AG08396 (cell line): ENCODE measurements at places on chromosomes 3 and 15.

DNA sequence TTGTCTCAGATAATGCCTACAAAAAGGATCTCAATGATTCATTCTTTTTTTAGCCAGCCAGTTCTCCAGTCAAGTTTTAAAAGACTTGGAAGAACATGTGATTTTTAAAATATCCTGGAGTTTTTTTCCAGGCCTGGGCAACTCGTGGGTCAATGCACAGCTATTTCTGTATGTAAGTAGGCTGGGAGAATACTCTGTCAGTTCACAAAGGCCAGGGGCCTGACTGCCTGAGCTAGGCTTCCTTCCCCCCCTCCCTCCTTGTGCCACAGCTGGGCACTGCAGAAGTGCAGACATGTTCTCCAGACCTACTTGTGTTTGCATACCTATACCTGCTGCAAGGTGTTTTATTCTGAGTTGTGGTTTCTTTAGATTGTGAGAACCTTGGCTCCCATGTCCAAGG is 43.7 kb downstream of the CTDSPL start:
- no peak for DNase-seq

GRCh38 chr15:63156086-63156710 is 1.1 kb downstream of the RPS27L start:
- no peak for DNase-seq

GRCh38 chr3:24713516-24713915 is 218.9 kb upstream of the THRB start:
- DNase-seq: no peak

DNA sequence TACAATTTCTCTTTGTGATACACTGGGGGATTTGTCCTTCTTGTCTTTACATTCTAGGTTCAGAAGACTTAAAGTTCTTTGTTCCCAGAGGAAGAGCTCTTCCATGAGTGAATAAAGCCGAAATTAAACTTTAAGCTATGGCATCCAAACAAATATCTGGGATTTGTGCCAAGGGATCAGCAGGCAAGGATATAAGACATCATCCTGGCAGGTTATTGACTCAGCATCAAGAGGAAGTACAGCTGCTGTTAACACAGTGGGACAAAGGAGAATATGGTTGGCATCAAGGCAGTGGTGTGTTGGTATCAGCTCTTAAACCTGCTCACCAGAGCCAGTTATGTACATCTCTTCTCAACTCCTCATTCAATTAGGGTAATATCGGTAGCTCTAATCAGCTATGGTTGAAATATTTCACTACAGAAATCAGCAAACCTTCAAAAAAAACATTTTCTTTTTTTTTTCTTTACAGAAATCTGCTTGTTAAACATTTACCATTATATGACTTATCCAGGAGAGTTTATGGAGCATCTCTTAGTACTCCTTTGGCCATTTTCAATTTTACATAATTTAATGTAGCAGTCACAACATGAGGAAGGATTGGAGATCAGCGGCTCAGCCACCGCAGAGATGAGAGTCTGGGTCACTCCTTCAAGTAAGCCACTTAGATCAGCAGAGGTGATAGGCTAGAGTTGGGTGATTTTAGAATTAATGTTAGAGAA is 1198.6 kb upstream of the EPHA6 start:
- no peak for DNase-seq

GRCh38 chr15:57356178-57356577 is 20.1 kb upstream of the CGNL1 start:
- DNase-seq: no peak

DNA sequence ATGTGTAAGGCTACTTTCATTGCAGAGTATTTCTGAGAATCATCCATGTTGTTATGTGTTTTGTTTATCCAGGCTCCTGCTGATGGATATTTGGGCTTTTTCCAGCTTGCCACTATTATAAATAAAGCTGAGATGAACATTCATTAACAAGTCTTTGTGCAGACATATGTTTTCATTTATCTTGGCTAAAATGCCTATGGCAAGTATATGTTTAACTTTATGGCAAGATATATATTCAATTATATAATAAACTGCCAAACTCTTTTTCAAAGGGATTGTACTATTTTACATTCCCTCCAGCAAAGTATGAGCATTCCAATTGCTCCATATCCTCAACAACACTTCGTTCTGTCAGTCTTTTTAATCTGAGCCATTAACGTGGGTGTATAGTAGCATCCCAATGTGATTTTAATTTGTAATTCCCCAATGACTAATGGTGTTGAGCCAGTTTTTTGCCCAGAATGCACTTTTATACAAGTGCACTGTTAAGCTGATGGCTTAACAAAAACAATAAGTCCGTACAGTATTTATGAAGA is 452.4 kb downstream of the SHQ1 start:
- DNase-seq: no peak

DNA sequence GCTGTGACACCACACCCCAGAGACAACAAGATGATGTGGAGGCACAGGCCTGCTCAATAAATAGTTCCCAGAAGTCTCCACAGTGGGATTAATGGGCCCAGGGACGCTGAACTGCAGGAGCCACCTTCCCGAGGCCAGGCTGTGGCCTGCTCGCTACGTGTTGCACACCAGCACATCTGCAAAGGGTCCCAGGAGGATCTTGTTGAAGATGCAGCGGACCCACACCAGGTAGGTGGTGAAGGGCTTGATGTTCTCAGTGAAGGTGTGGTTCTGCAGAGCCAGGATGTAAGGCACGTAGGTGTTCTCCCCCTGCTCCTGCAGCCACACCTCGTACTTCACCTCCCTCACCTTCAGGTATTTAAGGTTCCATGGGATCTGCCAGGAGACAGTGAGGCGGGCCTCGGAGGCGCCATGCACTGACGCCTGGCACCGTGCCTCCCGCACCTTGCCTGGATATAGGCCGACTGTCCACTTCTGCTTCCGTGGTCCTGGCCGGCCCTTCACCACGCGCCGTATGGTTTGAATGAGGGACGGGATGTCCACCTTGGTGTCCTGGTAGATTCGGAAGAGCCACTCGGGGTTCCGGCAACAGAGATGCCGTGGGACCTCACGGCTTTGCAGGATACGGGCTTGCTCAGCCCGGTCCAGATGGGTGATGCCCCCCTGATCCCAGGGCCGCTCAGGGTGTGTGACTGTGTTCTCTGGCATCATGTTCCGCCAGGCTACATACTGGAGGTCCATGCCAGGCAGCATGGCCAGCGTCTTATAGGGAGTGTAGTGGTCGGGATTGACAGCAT is 26.1 kb downstream of the POMGNT2 start:
- DNase-seq: no peak

DNA sequence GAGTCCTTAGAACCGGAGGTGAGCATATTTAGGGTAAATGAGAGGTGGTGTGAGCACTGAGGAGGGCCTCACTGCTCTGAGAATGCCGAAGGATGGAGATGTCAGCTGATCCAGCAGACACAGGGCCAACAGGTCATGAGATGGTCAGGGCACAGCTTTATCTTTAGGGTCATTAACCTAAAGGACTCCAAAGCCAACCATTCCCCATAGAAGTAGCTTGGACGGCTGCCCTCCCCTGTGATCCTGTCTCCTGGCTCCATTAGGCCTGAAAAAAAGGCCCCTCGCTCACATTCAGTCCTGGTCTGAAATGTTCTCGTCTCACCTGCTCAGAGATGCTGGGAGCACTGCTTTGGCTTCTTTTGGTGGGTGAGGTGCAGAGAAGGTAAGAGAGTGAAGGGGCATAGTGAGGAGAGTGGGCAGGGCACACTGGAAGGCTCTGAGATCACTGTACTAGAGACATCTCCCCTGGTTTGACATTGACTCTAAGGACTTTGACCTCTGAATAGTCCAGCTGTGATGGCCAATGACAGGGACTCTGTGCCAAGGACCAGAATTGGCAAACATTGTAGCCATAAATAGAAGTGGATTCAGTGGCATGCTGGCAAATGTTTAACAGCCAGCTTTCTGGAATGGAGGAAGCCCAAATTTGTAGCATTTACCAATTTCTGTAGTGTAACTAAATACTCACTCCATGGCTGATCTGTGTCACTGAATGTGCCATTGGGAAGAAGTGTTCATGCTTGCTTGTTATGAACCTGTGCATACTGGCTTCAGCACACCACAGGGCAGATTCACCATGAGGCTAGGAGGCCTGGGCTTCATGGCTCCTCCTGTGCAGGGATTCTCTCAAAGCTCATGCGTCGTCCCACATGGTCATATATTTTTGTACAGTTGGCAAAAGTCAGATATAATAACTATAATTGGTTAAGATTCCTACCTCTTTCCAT is 76.2 kb upstream of the MRPS22 start:
- no peak for DNase-seq

DNA sequence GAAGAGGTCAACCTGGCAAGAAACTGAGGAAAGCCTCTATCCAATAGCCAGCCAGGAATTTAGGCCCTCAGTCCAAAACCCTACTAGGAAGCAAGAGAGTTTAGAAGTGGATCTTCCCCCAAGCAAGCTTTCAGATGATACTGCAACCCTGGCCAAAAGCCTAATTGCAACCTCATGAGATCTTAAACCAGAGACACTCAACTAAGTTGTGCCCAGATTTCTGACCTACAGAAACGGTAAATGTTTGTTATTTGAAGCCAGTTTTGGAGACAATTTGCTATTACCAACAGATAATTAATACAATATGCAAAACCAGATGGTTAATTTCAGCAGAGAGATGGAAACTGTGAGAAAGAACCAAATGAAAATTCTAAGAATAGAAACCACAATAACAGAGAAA is 21.7 kb upstream of the SUSD5 start:
- DNase-seq: no peak

DNA sequence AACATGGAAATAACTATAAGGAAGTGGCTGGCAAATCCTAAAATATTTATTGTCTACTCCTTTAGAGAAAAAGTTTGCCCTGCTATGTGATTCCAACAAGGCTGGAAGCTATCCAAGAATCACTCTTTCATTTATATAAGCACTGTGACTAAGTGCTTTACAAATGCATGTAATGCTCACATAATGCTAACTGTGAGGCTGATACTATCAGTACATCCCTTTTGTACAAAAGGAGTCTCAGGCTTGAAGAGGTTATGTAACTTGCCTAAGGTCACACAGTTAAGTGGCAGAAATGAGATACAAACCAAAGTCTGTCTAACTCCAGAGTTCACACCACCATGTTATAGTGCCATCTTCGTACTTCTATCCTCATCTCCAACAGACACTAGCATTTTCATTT is 17.0 kb downstream of the TOPBP1 start:
- peak; percentile 51 for DNase-seq

DNA sequence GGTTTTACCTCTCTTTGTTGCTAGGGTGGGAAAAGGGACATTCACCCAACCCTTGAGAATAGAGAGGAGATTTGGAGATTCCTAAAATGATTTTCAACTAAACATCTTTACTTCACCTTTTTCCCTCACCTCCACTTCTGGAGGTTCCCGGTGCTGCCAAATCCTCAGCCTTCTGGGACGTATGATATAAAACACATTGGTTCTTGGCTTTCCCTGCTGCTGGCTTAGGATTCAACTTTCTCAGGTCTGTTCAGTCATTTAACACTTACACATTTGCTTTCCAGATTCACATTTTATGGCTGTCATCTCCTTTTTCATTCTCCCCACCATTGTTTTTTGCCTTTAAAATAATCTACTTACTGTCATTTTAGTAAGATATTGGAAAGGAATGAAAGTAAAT is 106.6 kb downstream of the PIK3R4 start:
- DNase-seq: no peak

DNA sequence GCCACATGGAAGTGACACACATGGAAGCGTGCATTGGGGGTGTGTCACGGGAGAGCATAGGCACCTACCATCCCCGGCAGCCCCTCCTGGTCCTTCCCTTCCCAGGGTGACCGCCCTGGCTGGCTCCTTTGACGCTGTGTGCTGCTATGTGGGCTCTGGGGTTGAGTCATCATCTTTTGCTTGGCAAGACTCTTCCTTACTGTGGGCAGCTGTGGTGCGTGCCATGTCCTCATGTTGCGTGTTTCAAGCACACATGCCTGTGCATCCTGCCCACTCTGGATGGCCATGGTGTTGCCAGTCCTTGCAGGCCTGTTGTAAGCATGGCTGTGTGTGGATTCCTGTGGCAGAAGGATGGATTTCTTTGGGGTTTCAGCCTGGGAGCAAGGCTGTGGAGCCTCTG is 14.0 kb downstream of the PLXNA1 start:
- DNase-seq: no peak

DNA sequence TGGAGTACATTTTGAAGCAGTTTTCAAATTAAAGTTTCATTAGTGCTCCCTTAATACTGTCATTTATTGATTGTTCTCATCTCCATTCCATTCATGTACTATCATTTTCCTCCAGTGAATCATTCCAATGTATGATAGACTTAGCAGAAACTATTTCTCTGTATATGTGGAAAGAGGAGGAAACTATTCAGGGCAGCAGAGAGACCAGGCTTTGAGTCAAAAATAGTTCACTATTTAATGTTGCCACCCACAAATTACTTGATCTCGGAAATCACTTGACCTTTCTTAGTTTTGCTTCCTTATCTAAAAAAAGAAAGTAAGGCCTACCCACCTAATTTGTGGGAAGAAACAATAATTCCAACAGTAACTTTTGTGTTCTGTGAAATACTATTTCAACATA is 610.5 kb upstream of the ZNF385D start:
- peak; percentile 16 for DNase-seq

GRCh38 chr3:16205156-16205870 is 30.8 kb downstream of the GALNT15 start:
- DNase-seq: peak; percentile 21

DNA sequence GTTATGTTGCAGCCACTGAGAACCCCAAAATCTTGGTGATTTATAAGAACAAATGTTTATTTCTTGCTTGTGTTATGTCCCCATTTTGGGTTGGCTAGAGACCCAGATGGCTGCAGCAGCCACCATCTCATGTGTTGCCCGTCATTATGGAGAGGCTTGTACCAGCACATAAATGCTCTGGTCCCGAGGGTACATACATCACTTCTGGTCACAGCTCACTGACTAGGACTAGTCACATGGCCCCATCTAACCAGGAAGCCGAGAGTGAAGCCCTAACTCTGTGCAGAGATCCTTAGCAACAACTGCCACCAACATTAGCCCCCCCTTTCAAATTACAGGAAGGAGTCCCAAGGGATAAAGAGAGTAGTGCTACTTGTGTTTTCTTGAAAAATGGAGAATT is 25.5 kb upstream of the HACD2 start:
- no peak for DNase-seq

DNA sequence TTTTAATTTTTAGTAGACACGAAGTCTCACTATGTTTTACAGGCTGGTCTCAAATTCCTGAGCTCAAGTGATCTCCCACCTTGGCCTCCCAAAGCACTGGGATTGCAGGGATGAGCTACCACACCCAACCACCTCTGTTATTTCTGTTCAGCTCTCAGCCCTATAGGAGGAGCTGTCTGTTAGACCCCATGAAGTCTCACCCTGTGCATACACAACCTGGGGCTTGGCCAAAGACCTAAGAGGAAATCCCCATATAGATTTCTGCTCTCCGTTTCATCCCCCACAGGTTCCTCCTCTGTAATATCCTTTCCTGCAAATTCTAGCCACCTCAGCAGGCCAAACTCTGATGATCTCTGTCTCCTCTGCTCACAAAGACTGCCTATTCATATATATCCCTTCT is 56.6 kb upstream of the CTDSPL2 start:
- no peak for DNase-seq

- no peak for DNase-seq
These were observed 8.8 kb downstream of the LINGO1 start for GRCh38 chr15:77623755-77624524.
